ELR (cell line): ENCODE measurements at places on chromosomes 6 and 20.
A peak's percentile ranks its signal among the peaks of the same experiment; 100 is the strongest.

DNA sequence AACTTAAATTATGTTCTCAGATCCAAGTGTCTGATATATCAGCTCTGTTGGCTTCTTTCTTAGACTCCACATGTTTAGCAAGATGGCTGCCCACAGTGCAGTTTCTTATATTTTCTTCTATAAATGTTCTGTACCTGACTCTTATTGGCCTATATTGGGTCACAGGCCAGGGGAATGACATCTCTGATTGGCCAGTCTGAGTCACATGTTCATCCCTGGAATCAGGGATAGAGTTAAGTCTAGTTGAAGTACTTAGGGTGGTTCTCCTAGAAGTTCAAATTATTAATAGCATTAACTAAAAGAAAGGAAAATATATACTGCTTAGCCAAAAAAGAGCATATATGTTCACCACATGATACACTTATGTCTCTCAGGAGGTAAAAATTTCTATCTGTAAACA, 105.3 kb upstream of the SLC22A16 start:
- DNase-seq, result peak; percentile 22

GRCh38 chr6:31586599-31587281, 663 bp downstream of the LST1 start:
- no peak for DNase-seq

DNA sequence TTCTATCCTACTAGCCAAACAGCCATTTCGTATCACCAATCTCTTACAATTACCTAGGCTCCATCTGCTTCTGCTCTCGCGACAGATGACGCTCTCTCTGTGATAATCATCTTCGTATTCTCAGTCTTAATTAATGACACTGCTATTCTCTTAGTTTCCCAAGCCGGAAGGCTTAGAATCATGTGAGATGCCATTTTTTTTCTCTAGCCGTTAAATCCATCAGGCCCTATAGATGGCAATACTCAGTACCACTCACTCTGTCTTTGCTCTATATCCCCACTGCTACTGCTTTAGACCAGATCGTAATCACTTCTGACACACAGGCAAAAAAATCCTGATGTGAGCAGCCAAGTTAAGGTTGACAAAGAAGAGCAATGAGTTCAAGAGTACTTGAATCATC, 2.1 kb upstream of the THEMIS start:
- DNase-seq, result no peak

- DNase-seq, result no peak
Measured at GRCh38 chr20:57002066-57002570, 264.3 kb downstream of the BMP7 start.

- DNase-seq, result peak; percentile 68
Measured at GRCh38 chr6:11120271-11121005, 8.9 kb upstream of the ERVFRD-1 start.

DNA sequence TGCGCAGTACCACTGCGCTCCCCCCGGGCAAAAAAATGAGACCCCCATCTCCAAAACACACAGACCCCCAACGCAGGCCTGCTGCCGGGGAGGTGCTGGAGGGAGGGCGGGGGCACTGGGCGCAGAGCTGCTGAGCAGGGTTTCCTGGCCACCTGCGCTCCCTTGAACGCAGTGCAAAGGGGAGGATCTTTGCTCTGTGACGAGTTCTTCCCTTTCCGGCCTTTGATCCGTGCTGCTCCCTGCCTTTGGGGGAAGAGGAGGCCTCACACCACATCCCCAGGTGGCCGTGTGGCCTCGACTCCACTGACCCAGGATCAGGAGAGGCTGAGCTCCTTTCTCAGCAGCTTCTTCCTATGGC, 8.9 kb upstream of the COL20A1 start:
- no peak for DNase-seq

GRCh38 chr6:157314705-157315321, 8.5 kb downstream of the TMEM242 start:
- peak; percentile 86 for DNase-seq

DNA sequence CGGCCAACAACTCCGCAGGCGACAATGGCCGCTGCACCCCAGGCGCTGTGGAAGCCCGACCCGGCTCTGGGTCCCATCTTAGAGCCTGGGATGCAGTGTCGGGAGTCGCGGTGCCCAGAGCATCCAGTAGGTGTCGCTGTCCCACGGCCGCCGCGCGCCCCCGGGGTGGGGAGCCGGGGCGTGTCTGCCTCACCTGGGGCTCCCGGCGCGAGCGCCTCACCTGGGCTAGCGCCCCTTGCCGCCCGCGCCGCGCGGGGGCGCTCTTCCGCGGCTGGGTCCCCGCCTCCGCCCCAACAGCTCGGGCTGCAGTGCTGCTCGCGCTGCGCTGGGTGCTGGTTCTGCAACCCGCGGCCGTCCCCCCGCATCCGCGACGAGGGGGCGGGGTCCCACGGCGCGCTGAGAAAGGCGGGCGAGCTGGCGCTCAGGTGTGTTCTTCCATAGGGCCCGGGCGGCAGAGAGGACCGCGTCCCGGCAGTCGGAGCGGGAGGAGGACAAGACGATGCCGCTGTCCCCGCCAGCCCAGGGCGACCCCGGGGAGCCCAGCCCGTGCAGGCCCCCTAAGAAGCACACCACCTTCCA, at the start of gene CRYBG1:
TSS of gene CRYBG1 (plus strand) at position 308 of the 579 bp plus-strand sequence. CDS start at position 500, 192 bp downstream.
- peak; percentile 50 for DNase-seq

- no peak for DNase-seq
Measured at GRCh38 chr20:51084593-51085377, 61.9 kb upstream of the KCNG1 start.

GRCh38 chr20:19756761-19757486, 1.1 kb upstream of the RIN2 start:
- peak; percentile 3 for DNase-seq

GRCh38 chr6:155497273-155497672, 41.6 kb upstream of the NOX3 start:
- DNase-seq, result no peak

- DNase-seq, result no peak
Measured at GRCh38 chr6:14240411-14241166, 123.0 kb downstream of the CD83 start.

GRCh38 chr20:49381558-49382493, 100.6 kb downstream of the KCNB1 start:
- peak; percentile 29 for DNase-seq
